ENCODE measurements at places on chromosomes 3 and 15.
A peak's percentile ranks its signal among the peaks of the same experiment; 100 is the strongest.

- DNase-seq = no peak
Measured at GRCh38 chr15:64017591-64018163, 28.6 kb downstream of the DAPK2 start.

DNA sequence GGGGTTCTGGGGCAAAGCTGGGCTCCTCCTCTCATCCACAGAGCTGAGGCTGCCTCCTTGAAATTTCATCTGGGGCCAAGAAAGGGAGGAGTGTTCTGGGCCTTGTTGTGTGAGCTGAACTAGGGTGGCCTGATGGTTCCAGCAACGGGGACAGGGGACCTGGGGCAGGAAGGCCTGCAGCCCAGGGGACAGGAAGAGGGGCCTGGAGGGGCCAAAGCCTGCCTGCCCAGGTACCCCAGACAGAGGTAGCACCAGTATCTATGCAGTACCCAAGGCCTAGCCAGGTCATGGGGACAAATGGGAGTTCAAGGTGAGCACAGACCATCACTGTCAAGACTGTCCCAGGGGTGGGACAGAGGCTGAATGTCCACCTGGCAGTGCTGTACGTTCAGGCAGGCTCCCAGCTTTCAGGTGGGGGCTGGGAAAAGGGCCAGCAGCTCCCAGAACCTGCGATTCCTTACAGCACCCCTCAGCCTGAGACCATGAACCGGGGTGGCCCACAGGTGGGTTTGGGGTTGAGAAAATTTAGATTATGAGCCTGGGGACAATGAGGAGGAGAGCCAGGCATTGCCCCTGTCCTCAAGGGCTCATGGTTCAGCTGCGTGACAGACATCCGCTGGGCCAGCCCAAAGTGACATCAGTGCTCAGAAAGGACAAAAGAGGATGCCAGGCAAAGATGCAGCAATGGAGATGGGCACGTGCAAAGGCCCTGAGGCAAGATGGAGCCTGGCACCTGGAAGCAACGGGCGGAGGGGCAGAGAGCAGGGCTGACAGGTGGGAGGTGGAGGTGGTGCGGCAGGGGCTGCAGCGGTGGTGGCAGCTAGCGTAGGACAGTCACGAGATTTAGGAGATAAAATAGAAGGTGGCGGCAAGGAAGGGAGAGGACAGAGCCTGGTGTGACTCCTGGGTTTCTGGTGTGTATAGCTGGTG lies 28.0 kb downstream of the PSTPIP1 start:
- DNase-seq = no peak

DNA sequence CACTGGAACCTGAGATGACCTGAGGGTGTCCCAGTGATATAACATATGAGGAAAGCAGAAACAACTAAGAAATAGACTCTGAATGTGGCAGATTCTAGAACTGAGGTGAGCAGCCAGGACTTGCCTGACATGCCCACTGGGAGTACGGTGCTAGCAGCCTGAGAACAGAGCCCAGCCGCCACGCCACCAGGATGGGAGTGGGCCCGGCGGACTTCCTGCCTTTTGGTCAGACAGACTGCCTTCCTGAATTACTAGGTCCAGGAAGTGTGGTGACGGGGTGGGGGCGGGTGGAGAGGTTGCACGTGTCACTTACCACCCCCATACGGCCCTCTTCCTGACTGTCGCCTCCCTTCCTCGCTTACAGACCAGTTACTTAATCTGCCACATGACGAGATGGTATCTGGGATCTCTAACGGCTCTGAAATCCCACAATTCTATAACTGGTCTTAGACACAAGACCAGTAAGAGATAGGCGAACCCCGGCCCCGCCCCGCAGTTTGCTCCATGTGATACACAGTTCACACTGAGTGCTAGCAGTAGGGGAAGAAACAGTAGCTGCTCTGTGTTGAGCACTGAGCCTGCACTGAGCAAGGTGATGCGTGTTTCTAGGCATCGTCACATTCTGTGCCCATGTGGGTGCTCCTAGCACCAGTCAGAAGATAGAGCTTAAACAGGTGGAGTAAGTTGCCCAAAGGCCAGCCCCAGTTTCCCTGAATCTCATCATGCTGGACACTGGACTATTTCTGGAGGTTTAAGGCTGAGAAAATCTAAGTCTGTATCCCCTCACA lies 95.7 kb downstream of the CPN2 start:
- DNase-seq = peak; percentile 94

DNA sequence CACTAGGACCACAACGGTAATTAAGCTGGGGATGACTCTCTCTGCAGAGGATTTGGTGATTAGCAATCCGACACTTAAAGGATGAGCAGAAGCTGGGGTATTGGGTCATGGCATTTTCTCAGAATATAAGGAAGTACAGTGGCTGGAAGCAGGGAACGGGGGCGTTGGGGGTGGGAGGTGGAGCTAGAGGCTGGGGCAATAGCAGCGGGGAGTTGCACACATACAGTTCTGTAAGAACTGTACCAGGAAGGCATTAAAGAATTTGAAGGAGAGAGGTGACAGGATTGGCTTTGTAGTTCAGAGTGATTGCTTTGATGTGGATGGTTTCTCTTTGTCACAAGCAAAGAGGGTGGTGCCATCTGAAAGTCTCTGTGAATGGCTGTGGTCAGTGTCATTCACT lies 28.2 kb downstream of the PSMD6 start:
- no peak for DNase-seq

DNA sequence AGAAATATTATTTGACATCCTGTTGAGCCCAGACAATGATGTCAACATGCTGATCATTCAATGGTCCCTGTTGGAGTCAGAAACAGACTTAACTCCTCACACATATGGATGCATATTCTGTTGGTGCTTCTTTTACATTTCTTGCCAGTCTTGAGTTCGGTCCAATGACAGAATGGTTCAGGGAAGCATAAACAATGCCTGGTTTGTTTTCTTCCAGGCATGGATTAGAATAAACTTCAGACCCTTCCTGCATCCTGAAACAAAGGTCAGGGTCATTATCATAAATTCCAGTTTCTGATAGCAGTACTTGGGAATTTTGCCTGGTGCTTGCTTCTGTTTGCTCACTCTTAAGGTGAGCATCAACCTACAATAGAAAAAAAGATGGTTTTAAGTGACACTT lies 33.3 kb downstream of the BTLA start:
- peak; percentile 69 for DNase-seq

GRCh38 chr3:149473357-149474249 lies 894 bp upstream of the TM4SF4 start:
- DNase-seq = no peak
